GM06990 (cell line): ENCODE measurements at places on chromosomes 6 and 20.

- peak; percentile 73 for DNase-seq
Observed at GRCh38 chr6:163415620-163416556, 1.4 kb downstream of the QKI start.

DNA sequence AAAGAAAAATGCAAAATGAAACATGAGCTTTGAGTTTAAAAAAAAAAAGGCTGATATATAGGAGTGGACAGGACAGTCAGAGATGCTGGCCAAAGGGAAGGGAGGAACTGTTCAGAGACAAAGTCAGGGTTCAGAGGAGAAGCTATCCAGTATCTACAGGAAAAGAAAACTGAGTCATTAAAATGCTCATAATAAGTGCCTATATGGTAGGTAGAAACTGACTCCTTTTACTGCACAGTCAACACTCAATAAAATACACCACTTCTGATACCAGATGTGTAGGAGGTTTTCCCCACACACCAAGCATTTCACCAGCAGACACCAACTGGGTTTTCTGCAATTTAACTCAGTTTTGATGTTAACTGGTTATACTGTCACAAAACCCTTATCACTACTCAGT is 32.9 kb downstream of the FRK start:
- no peak for DNase-seq

DNA sequence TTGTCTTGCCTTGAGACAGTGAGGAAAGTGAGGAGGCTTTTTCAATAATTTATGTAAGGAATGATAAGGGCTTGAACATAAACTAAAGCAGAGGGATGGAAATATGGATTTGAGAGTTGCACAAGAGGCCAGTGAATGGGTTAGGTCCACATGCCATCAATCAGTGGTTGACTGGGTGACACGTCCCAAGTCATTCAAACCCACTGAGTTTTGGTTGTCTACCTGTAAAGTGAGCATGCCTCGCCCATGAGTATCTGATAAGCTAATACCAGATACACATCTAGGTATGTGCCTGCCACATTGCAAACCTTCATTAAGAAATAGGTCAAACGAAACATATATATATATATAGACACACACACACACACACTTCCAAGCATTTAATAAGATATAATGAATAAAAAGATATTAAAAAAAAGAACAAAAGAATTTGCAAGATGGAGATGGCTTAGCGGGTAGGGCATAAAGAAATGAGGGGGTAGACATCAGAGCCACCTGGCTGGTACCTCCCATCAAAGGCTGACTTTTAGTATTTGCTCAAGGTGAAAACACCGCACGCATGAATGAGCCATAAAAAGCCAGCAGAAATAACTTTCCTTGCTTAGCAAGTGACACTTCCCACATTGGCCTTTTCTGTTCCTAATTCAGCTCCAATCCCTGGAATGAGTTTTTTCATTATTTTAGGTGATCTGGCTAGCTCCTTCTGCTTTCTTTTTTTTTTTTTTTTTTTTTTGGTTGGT is 109.1 kb upstream of the GGTLC1 start:
- DNase-seq: no peak

DNA sequence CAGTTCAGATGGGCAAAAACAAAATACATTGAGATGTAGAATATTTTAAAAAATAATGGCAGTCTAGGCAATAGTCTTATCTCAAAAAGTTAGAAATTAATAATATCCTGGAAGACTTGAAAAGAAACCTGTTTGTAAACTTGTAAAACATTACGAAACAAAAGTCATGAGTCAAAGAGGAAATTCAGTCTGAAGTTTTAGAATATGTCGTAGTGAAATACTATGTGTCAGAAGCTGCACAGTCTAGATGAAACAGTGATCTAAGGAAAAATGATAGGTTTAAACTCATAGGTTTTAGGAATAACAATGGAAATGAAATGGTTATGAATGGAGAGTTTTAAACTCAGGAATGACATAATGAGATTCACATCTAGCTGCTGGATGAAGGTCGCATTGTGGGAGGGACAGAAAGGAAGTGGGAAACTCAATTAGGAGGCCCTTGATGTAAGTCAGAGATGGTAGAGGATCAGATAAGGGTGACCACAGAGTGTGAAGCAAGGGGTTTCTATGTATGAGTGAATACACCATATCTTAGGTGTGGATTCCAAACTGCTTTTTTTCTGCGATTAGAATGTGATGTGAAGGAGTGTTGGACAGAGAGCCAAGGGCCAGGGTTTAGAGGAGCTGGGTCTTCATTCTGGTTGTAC is 2.8 kb downstream of the SNRPB2 start:
- DNase-seq: no peak

- no peak for DNase-seq
Observed at GRCh38 chr6:75711173-75711572, 37.9 kb upstream of the MYO6 start.
